Fibroblast of skin of left biceps (primary cell): ENCODE measurements at places on chromosomes 4 and X.

DNA sequence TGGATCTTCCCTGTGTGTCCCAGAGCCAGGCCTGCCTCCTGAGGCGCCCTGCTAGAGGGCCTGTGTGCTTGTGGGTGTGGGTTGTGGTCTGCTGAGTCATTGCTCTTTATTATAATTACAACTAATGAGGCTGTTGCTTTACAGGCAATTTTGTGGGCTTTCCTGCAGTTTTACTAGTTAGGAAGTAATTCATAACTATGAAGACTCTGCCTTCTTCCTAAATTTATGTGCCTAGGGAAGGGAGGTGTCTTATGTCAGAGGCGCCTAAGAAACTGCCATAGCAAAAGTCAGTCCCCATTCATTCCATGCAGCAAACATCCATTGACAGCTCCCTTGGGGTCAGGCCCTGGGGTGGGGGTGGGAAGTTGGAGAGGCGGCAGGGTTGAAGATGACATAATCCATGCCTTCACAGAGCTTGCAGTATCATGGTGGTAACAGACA, 359.2 kb downstream of the IDS start:
- DNase-seq, result no peak

DNA sequence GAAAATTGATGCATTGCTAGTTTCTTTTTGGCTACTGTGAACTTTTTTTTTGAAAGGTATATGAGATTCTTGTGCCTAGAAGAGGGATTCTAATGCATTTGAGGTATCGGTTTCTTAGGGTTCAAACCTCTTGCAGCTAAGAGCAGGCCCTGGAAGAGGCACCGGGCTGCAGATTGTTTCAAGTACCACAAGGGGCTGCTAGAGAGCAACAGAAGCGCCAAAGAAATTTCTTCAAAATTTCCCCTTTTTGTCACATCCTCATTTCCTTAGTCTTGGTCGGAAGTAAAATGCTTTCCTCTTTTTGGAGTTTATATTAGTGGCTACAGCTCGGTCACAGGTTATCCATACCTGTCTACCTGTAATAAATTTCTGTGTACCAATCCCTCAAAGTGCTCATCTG, 89.8 kb downstream of the PDGFRA start:
- DNase-seq, result no peak

DNA sequence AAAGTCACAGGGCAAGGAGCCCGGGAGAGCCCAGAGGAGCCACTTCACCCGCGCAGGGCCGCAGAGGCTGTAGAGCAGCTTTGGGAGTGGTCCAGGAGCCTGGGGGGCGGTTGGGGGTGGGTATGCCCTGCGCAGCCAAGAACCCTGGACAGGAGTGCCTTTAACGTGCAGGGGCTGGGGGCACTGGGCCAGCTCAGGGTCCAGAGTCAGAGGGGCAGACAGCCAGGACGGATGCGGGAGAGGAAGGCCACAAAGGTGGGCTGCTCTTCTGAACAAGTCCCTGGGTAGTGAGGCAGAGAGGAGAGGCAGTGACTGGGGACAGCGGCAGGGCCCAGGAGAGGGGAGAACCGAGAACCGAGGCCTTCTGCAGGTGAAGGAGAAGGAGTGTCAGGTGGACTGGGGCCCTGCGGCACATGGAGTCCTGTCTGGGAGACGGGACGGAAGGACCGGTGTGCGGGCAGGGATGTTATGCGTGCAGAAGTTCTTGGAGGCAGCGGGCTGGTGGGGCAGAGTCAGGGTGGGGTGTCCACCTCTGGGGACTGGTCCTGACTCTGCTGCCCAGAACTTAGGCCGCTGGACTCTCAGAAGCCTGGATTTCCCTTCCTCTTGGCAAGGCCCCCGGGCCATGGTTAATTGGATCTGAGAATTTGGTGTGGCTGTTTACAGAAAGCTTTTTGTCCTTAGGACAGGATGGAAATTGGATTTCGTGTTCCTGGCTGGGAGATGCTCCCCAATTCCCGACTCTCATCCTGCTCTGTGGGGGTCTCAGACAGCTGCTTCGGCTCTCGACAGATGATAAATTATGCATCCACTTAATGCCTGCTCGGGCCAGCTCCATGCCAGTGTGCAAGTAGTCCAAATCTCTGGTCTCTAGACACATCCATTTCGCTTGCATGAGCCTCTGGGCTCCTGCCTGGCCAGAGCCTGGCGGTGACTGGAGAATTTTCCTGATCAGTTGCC, 31.9 kb downstream of the ADRA2C start:
- no peak for DNase-seq

GRCh38 chrX:130916636-130917422, 13.8 kb upstream of the ENOX2 start:
- DNase-seq, result no peak

- no peak for DNase-seq
Measured at GRCh38 chrX:27583976-27584375, 6.2 kb upstream of the DCAF8L2 start.

DNA sequence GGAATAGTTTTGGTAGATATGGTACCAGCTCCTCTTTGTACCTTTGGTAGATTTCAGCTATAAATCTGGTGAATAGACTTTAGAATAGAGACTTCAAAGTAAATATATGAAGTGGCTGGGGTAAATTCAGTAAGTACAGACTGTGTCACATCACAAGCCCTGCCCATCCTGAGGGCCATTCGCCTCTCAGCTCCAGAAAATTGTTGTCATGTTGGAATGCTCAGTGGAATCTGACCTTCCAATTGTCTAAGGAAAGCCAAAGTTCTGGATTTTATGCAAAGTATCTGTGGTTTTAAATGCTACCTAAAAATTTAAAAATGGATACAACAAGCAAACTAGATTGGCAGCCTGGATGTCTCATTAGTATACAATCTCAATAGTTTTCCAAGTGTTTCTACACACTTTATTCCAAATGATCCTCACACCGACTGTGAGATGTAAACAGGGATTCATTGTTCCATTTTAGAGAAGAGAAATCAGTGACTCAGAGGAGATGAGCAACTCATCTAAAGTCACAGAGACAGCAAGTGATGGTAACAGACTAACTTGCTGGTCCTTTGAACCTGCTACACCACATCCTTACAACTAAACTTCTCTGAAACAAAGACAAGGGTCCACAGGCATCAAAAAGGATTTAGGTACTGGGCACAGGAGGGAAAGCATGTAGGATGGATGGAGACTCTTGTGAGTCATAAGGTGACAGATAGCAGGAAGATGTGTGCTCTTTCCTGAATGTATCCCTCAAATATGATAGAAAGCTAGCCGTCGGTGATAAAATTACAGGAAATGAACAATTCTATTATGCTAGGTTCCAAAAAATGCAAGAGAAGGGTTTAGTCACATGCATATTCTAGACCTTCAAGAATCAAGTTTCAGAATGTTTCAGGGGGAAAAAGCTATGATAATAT, 127.3 kb downstream of the ATP10D start:
- no peak for DNase-seq

- no peak for DNase-seq
Measured at GRCh38 chrX:47200385-47201150, 6.9 kb downstream of the UBA1 start.

DNA sequence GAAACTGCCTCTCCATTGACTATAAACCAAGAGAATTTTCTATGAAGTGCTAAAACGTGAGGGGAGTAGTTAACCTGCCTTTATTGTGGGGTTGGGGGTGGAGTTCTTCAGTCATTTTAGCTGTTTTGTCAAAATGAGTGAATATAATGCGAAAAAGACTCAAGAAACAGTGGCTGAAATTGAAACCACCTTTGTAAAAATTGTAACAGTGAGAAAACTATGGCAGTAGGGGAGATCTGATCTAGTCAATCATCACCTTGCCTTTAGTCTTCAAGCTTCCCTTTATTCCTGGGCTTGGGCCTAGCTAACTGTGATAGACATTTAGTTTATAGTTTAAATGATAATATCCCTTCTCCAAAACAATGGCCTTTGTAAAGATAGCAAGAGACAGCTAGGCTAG, 1927.3 kb downstream of the STIM2 start:
- DNase-seq, result no peak

GRCh38 chr4:107793996-107794395, 30.7 kb upstream of the SGMS2 start:
- no peak for DNase-seq

GRCh38 chr4:144817081-144817480, 171.1 kb downstream of the HHIP start:
- DNase-seq, result no peak
